Transverse colon (tissue), 4 donors: ENCODE measurements at places on chromosomes 3 and 15.

- DNase-seq = peak; percentile 58
Measured at GRCh38 chr3:42080453-42080872, 10.7 kb upstream of the TRAK1 start.

GRCh38 chr3:63228087-63228486 is 50.0 kb upstream of the SYNPR start:
- DNase-seq = no peak

GRCh38 chr15:93089727-93090305 is 805 bp upstream of the RGMA start:
- no peak for DNase-seq

DNA sequence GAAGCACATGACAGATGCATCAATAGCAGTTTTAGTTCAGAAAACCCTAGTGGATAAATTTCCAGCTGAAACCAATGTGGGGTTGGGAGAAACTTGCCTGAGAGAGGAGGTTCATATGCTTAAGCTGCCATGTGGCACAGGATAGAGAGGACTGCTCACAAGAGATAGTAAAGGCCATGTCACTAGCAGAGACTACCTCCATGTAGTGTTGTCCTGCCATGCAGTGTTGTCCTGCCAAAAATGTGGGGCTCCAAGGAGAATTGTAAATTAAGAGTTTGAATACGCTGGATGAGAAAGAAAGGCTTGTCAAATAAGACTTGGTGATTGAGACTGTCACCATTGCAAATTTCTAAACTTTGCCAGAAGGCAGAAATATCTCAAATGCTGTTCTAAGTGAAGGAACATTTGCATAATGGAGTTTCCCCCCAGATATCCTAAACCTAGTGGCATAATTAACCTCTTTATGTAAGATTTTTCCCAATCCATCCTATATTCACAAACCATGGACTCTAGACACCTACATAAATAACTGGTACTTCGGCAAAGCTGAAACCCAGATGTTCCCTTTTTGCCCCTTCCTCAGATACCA is 938.3 kb upstream of the ALCAM start:
- DNase-seq = no peak

DNA sequence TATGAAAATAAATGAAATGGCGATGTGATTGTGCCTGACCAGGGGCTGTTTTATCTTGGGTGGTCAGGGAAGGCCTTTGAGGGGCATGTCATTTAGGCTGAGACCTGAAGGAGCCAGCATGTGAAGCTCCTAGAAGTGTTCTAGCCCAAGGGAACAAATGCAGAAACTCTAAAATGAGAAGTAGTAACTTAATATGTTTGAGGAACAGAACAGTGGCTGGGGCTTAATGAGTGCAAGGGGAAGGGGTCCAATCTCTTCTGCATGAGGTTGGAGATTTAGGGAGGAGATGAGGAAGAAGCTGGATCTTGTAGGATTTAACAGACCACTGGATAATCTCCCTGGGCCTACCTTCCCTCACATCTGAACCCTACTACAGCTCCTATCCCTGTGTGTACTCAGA is 110.5 kb downstream of the AKAP13 start:
- no peak for DNase-seq

DNA sequence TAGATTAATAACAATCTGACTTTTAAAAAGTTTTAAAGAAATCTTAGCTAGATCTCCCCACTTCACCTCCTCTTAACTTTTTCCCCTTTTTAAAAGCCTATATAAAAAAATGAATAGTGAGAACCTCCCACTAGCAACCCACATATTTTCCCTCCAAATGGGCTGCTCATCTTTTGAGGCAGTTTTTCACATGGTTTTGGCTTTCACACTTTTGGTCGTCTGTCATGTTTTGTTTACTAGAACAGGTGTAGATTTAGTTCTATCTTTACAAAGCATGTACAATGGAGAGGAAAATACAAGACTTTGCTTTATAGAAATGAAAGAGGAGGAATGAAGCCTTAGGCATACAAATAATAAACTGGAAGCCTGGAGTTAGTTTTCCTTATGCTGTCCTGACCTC is 126.7 kb upstream of the EOMES start:
- DNase-seq = no peak

DNA sequence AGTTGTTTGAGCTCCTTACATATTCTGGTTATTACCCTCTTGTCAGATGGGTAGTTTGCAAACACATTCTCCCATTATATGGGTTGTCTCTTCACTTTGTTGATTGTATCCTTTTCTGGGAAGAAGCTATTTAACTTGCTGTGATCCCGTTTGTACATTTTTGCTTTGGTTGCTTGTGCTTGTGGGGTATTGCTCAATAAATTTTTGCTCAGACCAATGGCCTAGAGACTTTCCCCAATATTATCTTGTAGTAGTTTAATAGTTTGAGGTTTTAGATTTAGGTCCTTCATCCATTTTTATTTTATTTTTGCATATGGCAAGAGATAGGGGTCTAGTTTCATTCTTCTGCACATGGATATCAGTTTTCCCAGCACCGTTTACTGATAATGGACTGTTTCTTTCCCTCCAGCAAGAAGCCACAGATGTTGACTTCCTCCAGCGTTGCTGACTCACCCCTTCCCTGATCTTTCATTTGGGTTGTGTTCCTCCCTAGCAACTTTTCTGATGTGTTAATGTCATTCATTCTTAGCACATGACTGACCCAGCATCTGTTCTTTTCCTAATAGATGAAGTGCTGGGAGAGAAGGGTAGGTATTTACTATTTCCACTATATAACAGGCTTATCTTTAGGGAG is 166.7 kb upstream of the SGO1 start:
- no peak for DNase-seq

DNA sequence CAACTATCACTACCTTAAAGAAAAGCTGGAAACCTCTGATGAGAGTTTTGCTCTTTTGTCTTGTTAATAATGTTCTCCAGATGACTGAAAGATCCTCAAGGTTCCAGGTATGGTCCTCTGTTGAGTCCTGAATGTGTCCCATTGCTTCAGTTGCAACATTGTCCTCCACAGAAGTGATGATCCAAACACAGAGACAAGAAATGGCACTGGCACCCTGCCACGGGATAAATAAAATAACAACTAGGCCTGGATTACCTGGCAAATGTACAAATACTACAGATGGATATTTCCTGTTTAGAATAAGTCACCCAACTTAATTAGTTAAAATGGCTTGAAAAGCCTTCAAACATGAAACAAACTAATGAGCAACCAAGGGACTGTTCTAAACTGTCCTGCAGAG is 58.3 kb downstream of the EIF3J start:
- no peak for DNase-seq

- DNase-seq = no peak
Measured at GRCh38 chr15:78453447-78453846, 15.4 kb downstream of the IREB2 start.

- no peak for DNase-seq
Measured at GRCh38 chr15:45363801-45364200, 14.5 kb downstream of the GATM start.

GRCh38 chr3:61561374-61562041 is at the start of gene PTPRG:
Gene PTPRG (plus strand): TSS chr3:61561571. CDS start chr3:61562288, 717 bp downstream.
- DNase-seq = peak; percentile 89

DNA sequence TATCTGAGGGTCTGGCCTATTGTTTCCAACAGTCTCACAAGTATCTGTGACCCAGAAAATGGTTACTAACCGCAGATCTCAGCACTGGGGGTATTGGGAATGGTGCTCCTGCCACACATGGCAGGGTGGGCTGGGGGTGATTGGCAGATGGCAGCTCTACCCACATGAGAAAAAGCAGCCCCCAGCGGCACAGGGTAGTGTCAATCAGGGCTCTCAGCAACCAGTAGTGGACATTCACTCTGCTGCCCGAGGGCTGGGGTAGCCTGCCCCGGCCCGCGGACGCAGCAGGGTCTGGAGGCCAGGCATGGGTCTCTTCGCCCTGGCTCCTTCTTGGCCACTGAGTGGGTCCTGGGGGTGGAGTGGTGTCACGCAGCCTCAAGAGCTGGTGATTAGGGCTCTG is 8.6 kb downstream of the DNAH1 start:
- no peak for DNase-seq

DNA sequence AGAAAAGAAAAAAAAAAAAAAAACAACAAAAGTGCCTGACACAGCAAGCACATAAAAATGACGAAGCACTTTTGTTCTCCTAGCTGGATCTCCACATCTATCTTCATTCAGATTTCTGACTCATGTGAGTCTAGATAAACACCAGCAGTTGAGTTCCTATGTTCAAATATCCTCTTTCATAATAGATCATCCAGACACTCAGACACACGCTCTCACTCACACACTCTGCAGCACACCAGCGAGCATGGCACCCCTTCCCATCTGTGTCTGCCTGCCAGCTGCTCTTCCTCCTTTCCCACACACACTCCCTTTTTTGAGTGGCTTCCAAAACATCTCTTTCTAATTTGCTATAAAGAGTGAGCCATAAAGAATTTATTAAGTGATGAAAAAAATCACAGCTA is 19.8 kb upstream of the CELF6 start:
- no peak for DNase-seq

GRCh38 chr15:42084465-42085235 is 9.7 kb downstream of the PLA2G4D start:
- peak; percentile 80 for DNase-seq

DNA sequence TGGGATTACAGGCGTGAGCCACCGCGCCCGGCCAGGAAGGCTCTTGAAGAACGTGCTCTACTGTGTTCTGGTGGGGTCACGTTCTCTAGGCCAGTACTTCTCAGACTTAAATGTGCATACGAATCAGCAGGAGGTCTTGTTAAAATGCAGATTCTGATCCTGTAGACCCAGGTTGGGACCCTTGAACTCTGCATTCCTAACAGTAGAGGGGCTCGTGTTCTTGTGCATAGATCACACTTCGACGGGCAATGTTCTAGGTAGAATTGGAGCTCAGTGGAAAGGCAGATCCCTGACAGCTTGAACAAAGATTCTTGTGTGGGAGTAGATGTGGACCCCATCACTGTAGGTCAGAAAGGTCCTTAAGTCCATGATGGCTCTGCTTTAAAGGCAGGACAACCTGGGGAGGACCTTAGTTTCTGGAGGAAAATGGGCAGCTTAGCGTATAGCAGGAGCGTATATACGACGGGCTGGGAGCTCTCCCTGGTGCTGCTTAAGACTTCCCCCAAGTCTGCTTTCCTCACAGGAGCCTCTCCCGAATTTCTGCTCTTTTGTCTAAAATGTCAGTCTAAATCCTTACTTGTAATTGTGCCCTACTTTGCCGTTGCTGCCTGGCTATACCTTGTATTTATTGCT is 16.9 kb upstream of the FAM81A start:
- DNase-seq = no peak

DNA sequence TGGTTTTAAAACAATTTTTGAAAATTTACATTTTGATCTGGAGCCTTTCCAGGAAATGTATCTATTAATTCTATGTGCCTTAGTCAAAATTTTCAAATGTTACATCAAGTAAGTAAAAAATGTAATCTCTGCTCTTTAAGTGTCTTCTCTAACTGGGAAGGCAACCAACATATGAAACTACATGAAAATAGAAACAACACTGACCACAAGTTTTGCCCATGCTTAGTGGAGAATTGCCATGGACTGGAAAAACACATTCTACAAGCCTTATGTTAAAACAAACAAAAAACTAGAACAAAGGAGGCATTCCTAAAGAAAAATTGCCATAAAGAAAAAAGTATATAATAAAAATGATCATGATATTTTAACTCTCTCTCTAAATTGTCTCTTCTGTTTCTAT is 75.9 kb upstream of the SPRED1 start:
- DNase-seq = no peak

DNA sequence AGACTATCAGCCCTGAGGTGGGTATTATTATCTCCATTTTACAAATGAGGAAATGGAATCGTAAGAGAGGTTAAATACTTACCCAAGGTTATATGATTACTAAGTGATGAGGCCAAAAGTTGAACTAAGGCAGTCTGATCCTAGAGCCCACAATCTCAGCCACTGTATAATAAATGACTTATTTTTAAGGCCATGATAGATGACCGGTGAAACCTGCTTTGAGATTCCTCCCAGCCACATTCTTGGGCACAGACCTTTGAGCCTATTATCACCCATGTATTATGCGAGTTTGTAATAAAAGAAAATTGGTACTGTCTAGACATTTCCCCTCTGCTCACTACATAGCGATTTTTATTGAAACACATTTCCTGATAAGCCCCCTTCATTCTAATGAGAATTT is 37.4 kb downstream of the POLQ start:
- DNase-seq = no peak

DNA sequence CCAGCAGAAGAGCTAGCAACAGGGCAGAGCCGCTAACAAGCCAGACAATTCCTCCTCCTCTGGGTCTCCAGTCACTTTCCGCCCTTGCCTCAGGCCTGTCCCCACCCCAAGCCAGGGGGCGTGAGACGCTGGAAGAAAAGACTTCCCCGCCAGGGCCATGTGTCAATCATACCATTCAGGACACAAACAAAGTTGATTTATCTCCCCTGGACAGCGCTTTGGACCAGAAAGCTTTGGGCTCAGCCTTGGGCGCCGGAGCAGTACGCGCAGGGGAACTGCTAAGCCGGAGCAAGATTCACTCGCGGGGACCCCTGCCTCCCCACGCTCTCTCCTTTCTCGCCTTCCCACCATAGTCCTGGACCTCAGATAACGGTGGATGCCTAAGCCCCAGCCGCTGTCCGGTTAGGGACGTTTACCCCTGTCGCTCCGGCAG is 479 bp downstream of the LRRC2 start:
- no peak for DNase-seq

DNA sequence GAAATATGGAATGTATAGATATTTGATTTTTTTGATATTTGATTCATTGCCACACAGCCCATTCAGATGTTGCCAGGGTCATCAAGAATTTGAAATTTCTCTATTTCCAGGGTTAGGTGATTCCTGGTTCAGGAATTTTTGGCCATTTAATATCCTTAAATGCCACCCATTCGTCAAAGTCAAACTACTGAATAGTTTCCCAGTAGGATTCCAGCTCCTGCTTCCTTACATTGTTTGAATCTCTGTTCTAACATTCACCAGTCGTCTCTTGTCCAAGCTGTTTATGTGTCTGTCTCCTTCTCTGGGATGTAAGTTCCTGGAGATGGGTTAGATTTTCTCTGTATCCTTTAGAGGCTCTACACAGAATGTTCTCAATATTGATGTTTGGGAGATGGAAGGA is 124.9 kb upstream of the TLE3 start:
- no peak for DNase-seq

DNA sequence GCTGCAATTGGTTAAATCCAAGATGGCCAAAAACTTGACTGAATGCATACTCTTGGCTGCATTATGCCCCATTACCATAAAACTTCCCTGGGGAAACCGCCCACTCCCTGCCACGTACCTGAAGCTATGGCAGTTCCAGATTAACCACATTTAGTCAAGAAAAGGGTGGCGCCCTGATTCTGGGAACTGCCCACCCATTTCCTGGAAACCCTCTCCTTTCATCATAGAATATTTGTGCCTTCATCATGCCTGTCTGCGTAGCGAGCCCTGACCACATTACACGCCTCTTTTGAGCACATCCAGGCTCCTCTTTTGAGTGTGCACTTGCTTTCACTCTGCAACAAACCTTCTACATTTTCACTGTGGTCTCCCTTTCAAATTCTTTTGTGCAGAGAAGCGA is 5.2 kb downstream of the LINS1 start:
- peak; percentile 48 for DNase-seq

DNA sequence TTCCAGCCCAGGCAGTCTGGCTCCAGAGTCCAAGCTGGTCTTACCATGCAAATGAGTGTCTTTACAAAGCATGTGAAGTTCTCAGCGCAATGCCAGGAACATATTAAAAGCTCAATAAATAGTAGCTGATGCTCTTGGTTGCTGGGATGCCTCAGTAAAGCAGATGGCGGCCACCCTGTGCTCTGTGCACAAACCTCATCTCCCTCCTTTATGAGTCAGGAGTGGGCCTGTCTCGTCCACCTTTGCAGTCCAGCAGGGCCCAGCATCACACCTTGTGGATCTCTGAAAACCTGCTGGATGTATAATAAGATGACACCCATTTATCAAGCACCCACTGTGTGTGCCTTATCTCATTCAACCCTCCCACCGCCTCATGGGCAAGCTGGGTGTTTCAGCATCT is 42.7 kb downstream of the FAM174B start:
- no peak for DNase-seq
